Fibroblast of villous mesenchyme (primary cell): ENCODE measurements at places on chromosomes 11 and 22. TPM values are rescaled to one million over a fixed set of nuclear protein-coding genes. Genes with fewer than 3 reads are reported as not detected.

NOX4 gene
- 5.2 and 9.3 TPM in 2 replicates for total RNA-seq

TH gene
- not detected in 2 replicates for total RNA-seq

DNAJB7 gene
- total RNA-seq, result not detected in 2 replicates

NPAS4 gene
- total RNA-seq, result 0.32 TPM in 1 of 2 replicates, not detected in the other

WNT11 gene
- under 0.01 TPM in 1 of 2 replicates, not detected in the other for total RNA-seq

ANO5 gene
- under 0.01 and 0.32 TPM in 2 replicates for total RNA-seq

CARNS1 gene
- total RNA-seq, result not detected in 2 replicates

CCDC15 gene
- 2.6 and 3.5 TPM in 2 replicates for total RNA-seq
